NB4 (cell line): ENCODE measurements at places on chromosomes 6 and 20.
A peak's percentile ranks its signal among the peaks of the same experiment; 100 is the strongest.

GRCh38 chr6:14857501-14857900 lies 388.4 kb upstream of the JARID2 start:
- peak; percentile 45 for DNase-seq

GRCh38 chr20:34583544-34583943 lies 25.0 kb downstream of the MAP1LC3A start:
- DNase-seq, result no peak

GRCh38 chr20:10427060-10427692 lies 6.8 kb downstream of the MKKS start:
- DNase-seq, result peak; percentile 55

- no peak for DNase-seq
These were observed 201.8 kb downstream of the ARID1B start for GRCh38 chr6:156978948-156979347.

DNA sequence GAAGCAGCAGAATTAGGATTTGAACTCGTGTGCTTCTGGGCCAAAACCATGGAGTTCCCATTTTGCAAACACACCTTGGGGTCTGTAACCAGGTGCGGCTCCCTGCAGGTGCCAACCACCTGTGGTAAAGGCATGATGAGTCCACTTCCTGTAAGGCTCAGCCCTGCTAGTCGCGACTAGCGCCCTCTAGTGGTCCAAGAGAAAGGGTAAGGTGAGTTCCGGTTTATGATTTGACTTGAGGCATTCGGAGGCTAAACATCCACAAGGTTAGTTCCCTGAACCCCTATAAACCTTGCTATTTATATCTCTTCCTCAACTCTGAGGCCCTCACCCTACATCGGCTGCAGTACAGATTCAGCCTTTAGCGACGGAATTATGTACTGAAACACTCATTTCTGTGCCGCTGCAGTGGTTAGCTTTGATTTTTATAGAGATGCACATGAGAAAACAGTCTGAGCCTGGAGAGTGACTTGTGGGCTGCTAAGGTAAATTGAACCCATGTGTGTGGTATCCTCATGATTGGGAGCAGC lies 173.4 kb downstream of the PLCB1 start:
- peak; percentile 69 for DNase-seq

DNA sequence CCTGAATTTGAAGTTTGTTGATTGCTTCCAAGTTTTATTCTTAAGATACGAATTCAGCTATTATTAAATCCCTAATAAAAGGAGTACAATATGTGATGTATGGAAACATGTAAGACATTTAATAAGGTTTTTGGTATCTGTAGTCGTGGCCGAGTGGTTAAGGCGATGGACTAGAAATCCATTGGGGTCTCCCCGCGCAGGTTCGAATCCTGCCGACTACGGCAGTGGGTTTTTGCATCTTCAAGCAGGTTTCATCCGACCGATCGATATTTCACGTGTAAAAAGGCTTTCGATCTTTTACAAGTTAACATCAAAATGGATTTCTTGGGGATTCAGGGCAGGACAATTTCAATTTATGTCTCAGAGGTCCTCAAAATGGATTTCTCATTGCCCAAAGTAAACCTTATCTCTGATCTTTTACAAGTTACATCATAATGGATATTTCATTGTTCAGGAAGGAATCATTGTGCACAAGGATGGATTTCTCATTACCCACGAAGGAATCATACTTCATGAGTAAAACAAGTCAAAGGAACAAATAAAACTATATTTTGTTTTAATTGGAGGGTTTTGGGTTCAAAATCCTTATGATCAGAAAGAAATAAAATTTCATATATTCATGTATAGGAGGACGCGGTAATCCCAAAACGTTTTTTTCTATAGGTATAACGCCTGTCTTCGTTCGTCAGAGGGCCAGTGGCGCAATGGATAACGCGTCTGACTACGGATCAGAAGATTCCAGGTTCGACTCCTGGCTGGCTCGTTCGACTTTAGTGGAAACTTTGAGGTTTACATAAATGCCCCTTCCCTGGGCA lies 37.3 kb upstream of the BTN3A2 start:
- peak; percentile 80 for DNase-seq

DNA sequence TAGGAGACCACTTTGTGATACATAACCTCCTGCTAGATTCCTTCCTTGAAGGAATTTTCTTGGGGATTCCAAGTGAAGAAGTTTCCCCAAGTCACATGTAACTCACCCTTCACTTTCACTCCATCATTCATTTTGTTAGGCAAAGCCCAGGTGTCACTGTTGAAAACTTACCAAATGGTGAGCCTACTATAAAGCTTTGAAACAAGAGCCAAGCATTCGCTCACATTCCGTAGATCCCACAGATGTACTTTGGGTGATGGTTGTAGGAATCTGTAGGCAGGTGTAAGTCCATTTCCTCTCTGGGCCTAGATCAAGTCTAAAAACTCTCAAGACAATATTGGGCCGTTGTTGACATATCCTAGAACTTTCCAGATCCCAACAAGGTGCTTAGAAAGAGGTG lies 74.1 kb downstream of the PRDM1 start:
- DNase-seq, result no peak

GRCh38 chr20:35273449-35274171 lies 4.3 kb downstream of the MMP24OS start:
- DNase-seq, result no peak
